ENCODE measurements at places on chromosomes 1 and 21.

- DNase-seq = no peak
Measured at GRCh38 chr1:81885291-81885690, 84.6 kb downstream of the ADGRL2 start.

- DNase-seq = peak; percentile 49
Measured at GRCh38 chr1:224182057-224182865, 779 bp upstream of the DEGS1 start.

GRCh38 chr1:195866781-195867222 is 741.4 kb downstream of the KCNT2 start:
- DNase-seq = no peak

DNA sequence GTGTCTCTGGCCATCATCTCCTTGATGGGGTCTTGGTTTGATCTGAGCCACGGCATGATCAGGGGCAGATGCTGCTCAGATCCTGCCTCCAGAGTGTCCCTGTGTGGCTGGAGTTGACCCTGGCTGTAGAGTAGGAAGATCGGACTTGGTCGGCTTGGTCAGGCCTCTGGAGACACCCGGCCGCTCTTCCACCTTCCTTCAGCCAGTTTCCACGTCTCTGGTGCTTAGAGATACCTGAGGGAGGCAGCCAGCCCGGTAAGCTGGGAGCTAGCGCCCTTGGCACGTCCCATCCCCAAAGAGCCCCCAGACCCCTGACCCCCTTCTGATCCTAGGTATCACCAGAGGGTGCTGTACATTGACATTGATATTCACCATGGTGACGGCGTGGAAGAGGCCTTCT is 8.8 kb downstream of the MARCKSL1 start:
- no peak for DNase-seq

GRCh38 chr1:173423291-173423690 is 53.8 kb upstream of the PRDX6 start:
- DNase-seq = no peak

DNA sequence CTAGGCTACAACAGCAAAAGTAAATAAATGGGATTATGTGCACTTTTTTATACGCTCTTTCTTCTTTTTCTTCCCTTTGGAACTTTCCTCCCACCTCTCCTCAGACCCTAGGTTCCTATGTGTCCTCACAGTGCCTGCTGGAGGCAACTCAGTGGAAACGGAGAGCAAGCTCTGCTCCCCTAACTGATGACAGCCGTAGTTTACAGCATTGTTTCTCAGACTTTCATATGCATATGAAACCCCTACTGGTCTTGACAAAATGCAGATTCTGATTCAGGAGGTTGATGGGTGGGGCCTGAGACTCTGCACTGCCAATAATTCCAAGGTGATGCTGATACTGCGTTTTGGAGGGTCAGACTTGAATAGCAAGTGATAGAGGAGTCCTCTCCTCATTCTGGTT is 34.3 kb upstream of the HMCN1 start:
- no peak for DNase-seq

DNA sequence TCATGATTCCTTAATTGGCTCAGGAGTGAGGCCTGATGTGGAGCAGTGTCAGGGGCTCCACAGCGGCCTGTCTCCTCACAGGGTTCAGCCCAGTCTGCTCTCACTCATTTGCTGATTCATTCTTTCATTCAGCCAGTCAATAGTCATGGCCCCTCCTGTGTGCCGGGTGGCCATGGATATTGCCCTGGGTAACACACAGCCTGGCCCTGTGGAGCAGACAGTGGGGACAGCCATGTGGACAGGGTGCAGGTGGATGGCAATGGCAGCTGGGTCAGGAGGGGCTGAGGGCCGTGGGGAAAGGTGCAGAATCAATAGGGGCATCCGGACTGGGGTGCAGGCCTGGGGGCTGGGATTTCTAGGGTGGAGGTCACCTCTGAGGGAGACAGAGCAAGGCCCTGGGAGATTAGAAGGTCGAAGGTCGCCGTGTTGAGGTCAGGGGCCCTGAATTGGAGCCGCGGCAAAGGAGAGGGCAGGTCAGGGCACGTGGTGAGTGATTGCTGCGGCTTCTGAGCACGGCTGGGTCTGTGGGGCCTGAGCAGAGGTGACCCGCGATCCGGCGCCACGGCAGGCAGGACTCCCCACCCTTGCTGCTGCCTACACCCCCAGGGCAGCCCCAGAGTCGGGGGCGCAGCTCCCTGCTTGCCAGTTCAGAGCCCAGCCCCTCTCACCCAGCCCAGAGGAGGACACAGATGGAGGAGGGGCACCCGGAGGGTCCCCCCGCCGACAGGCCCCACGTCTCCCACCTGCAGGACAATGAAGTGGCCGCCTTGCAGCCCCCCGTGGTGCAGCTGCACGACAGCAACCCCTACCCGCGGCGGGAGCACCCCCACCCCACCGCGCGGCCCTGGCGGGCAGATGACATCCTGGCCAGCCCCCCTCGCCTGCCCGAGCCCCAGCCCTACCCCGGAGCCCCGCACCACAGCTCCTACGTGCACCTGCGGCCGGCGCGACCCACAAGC is 33.4 kb downstream of the SLC19A1 start:
- no peak for DNase-seq

DNA sequence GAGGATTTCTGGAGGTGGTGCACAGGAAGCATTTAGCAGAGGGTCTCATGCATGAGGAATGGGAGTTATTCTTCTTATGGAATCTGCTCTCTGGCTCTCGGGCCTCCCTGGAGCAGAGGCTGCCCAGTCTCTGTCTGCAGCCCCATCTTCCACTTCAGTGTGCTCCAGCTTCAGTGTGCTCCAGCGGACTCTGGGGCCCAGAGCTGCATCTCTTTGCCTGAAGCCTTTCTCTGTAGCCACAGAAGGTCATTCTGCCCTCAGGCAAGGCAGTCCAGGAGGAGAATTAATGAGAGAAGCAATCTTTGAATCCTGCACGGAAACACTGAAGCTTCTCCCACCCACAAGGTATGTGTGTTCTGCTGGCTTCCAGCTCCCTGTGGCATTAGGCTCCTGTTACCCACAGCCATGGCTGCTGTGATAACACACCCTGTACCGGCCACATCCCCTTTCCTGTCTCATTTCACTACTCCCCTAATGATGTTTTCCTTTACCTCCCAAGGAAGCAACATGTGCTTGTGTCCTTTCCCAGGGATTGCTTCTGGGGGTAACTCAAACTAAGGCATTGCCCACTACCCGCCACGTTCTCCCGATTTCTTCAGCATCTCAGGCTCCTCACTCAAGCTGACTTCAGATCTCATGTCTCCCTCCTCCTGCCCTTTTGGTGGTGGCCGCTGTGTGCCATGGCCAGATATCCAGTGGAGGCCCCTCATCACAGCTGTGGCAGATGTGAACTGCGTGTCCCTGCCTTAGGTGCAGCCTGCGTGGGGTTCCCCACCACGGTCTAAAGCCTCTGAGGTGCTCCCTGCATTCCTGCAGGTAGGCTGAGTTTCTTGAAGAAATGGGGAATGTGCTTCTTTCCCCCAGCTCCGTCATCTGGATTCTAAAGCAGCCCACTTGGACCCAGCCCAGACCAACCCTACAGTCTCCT is 181.2 kb upstream of the GALNT2 start:
- no peak for DNase-seq

DNA sequence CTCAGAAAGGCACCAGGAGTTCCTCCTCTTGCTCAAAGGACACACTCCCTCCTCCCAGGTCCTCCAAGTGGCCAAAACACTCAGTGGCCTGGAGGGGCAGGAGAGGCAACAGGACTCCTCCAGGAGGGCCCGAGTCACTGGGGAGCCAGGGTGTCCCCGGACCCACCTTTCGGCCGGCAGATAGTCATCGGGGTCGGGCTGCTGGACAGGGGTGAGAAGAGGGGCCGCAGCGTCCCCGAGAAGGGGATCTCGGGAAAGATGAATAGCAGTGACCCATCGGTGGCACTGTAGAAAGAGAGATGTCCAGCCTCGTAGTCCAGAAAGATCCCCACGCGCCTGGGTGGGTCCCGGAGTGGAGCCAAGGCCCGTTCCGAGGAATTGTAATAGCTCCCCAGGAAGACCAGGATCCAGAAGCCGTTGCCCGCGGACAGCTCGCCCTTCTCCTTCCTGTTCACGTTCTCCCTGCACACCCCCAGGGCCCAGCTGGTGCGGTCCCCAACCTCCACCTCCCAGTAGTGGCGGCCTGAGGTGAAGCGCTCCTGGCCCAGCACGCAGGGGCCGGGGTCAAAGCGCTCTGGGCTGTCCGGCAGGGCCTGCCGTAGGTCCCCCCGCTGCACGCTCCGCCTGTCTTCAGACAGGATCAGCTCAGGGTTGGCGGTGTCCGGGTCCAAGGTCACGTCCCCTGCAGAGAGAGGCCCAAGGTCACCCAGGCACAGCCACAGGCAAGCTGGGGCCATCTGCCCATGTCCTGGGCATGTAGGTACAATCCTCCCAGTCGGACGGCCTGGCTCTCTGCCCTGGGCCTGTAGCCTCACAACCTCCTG is 11.9 kb downstream of the TRIM11 start:
- no peak for DNase-seq

DNA sequence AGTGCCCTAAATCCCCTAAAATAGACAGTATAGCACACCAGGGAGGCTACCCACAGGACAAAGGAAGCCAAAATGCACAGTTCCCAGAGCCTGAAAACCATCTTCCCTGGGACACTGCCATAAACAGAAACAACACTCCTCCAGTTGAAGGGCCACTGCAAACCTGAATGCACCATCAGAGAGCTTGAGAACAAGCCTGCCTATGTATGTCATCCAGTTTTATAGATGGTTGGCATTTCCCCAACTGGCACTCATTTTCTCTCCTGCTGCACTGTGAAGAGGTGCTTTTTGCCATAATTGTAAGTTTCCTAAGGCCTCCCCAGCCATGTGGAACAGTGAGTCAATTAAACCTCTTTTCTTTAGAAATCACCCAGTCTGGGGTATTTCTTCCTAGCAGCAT is 169.0 kb downstream of the AGBL4 start:
- no peak for DNase-seq

GRCh38 chr1:107664982-107665925 is 299.7 kb downstream of the VAV3 start:
- no peak for DNase-seq

GRCh38 chr1:19240673-19241538 is 10.4 kb downstream of the EMC1 start:
- DNase-seq = peak; percentile 73

GRCh38 chr21:15442743-15443469 is 286.9 kb upstream of the USP25 start:
- DNase-seq = no peak

- DNase-seq = no peak
Measured at GRCh38 chr1:45329445-45329844, 2.8 kb downstream of the HPDL start.

DNA sequence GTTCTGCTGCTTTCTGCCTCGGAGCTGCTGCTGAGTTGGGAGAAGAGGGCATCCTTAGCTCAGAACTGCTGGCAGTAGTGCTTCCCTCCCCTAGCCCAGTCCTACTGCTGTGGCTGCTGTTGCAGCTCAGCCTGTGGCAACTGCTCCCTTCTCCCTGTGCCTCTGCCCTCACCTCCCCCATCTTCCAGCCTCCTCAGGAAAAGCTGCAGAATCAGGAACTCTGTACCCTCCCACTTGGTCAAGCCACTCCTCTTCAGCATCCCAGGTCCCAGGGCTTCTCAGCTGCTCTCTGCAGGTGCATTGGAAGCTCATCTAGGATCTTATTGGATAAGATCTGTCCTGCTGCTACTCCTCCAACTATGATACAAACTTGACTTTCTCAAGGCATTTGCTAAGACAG is 316.7 kb downstream of the BRINP2 start:
- DNase-seq = no peak

- no peak for DNase-seq
Measured at GRCh38 chr1:152515434-152515783, 1.1 kb downstream of the CRCT1 start.

GRCh38 chr1:24502065-24502708 is 449 bp upstream of the RCAN3 start:
- DNase-seq = peak; percentile 88

DNA sequence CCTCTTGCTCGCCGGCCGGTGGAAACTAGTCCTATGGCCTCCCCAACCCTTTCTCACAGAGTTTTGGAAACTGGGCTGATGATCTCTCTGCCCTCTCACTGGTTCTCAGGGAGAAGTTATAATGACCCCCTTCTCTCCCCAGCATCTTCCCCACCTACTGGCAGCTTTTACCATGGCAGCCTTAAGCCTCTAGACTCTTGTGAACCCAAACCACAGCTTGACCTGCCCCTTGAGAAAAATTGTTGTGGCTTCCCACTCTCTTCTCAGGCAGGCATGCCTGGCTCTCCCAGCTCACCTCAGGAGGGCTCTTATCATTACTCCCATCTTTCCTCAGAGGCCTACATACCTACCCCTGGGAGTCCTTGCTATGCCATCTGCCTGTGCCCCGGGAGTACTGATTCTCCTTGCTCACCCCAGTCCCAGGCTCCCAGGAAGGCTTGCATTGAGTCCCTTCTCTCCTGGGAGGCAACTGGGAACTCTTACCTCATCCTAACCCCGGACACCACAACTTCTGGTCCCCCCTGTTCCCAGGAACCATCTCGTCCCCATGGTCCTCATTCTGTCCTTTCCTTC is 1.6 kb downstream of the NSUN4 start:
- DNase-seq = peak; percentile 38

DNA sequence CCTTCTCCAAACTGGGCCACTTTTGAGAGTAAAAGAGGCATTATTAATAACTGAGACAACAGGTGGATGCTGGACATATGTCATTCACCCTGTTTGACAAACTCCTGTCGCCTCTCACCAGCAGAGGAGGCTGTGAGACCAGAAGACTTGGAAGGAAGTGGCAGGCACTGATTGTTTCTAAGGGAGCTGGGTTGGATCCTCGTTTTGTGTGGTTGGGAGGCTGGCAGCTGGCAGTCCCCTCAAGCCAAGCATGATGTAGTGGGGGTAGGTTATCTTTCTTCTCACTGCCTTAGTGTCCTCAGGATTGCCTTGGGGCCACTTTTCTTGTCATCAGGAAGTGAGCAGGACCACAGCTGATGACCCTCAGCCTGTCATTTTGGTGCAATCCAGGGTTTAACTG is 86.5 kb upstream of the KCNJ15 start:
- DNase-seq = no peak

DNA sequence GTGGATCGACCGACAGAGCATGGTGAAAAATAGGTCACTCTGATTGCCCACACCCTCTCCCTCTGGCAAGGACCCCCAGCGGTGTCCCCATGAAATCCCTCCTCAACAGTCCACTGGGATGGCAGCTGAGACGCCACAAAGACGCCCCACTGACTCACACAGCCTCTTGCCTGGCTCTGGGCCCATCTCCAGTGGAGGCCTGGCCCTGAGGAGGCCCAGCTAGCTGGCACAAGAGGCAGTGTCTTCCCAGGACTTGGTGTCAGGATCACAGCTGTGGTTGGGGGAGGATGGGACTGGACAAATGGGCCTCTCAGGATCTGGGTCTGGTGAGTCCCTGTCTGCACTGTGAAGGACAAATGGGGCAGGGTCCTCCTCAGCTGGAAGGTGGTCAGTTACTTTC is 4.6 kb downstream of the ALX3 start:
- DNase-seq = no peak

GRCh38 chr1:184615301-184615700 is 139.4 kb downstream of the EDEM3 start:
- DNase-seq = no peak

GRCh38 chr1:2874607-2875480 is 73.4 kb upstream of the TTC34 start:
- DNase-seq = no peak
